NCI-H526 (cell line): ENCODE measurements at places on chromosomes 16 and 17.

- DNase-seq = no peak
Measured at GRCh38 chr17:1645207-1646171, at the start of gene SCARF1. TSS of gene SCARF1 (minus strand) at chr17:1645732. CDS start at chr17:1645697, 35 bp downstream.

DNA sequence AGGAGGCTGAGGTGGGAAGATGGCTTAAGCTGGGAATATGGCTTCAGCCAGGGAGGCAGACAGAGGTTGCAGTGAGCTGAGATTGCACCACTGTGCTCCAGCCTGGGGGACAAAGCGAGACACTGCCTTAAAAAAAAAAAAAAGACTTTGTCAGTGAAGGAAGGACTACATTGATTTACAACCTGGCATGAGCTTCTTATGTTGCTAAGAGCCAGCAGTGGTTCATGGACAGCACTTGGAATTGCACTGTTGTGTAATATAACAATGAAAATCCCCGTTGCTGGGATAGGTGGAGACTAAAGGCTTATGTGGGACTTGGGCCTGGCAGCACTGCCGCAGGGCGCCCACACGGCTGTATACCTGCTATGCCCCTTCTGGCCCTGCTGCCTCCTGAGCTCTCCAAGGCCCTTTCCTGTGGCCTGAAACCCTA, 14.1 kb upstream of the SLC16A5 start:
- no peak for DNase-seq

GRCh38 chr16:4860727-4861342, 13.6 kb downstream of the UBN1 start:
- no peak for DNase-seq

DNA sequence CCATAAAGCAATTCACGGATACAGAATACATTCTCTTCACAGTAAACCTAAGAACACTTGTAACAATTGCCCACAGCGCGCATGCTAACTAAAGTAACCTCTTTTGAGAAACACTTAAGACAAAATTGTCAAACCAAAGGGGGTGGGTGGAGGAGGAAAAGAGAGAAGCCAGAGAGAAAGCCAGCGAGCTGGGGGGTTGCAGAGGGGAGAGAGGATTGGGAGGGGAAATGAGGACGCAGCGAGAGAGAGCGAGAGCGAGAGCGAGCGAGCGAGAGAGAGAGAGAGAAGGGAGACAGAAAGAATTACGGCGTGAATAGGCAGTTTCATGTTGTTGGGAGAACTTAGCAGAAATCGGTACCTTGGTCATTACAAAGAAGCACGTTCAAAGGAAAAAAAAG, 1.6 kb upstream of the HOXB7 start:
- no peak for DNase-seq

DNA sequence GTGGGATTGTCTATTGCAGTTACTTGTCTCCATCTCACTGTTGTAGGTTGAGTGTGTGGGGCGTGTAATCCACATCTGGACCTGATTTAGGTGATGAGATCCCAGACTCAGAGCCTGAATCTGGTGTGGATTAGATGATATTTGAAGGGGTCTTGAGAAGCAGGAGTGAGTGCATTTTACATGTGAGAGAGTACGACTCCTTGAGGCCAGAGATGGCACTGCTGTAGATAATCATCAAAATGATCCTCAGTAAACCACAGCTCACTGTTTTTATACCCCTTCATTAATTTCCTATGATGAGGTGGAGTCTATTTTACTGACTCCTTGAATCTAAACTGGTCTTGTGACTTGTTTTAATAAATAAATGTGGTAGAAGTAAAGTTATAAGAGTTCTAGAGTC, 732.5 kb downstream of the KCNJ2 start:
- no peak for DNase-seq

DNA sequence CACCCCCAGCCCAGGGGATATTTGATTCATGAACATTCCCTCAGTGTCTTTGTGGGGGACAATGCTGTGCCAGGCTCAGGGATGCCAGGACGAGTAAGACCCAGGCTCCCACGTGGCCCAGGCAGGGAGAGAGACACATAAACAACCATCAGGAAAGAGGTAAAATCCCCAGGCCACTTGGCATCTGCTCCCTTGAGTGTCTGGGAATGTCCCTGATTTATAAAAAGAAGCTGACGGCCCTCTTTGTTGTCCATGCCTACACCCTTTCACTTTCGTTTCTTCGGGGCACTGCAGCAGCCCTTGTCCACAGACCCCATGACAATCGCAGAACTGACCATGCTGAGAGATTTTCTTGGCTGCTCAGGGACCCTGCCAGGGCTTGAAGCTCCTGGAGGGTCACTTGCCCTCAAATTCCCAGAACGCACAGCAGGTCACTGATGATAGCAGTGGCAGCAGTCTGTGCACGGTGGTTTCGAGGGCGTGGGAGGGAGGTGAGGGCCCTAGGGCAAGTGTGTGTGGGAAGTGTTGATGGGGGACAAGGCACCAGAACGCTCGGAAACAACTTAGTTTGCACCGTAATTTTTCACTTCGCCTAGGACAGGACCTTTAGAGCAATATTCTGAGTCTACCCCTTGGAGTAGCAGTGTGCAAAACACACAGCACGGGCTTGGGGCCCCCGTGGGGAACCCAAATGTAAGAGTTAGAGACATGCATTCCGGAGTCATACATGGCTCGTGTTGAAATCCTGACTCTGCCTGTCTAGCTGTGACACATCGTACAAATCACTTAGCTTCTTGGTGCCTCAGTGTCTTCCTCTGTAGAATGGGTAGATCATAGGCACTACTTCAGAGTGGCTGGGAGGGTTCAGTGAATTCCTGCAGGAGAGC, 4.7 kb downstream of the NOD2 start:
- no peak for DNase-seq

DNA sequence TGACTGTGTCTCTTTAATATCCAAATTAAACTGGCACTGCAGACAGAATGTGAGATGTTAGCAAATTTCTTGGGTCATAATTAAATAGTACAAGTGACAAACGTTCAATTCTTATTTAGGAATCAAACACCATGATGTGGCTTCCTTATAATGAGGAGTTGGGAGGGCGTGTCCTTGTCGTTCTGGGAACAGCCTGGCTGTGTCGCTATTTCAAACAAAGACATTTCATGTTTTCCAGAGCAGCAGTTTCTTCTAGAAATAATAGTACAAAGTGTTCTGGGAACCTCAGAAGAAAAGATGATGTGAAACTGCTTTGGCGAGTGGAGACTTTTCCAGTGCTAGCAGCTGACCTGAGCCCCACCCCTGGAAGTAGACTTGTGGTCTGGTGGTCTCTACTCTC, 301.7 kb upstream of the N4BP1 start:
- DNase-seq = peak; percentile 11

DNA sequence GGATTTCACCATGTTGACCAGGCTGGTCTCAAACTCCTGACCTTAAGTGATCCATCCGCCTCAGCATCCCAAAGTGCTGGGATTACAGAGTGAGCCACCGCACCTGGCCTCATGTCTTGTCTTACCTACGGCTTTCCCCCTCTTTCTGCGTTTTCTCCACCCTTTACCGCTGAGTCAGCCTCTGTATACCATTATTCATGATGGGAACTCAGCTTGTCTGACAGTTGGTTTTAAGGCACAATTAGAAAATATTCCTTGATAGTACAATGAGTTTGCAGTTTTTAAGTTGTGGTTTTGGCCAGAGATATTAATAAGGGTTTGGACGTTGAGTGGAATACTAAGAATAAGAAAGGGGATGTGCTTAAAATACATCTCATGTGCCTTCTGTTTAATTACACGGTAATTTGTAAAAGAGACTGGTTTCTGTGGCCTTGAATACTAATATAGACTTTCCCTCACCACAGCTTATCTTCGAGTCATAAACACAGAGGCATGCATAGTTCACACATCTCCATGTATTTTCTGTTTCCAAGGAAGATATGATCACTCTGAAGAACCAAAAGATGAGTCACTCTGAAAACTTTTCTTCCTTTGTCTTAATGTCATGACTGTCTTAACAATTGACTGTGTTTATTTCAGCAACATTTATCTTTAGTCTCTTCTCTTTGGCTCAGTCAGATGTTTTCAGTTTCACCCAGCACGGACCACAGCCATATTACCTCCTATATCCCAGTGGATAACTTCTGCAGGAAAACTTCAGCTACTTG, 54.4 kb downstream of the PITPNC1 start:
- no peak for DNase-seq

- DNase-seq = no peak
Measured at GRCh38 chr17:53628011-53628410, 194.7 kb upstream of the KIF2B start.

- DNase-seq = no peak
Measured at GRCh38 chr16:85935974-85936760, 37.2 kb downstream of the IRF8 start.
